NCI-H1092 (cell line): ENCODE measurements at places on chromosomes 11 and 22.

DNA sequence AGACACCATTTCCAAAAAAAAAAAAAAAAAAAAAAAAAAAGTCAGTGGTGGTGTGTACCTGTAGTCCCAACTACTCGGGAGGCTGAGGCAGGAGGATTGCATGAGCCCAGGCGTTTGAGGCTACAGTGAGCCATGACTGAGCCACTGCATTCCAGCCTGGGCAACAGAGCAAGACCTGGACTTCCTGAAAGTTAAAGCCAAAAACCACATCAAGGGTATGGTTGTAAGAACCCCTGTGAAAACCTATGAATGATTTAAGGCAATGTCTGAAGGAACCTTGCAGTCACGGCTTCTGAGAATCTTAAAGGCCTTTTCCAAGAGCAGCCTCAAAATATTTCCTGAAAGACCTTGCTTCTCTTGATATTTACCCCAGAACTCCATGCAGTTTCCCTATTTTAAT is 30.5 kb upstream of the MSANTD2 start:
- DNase-seq, result no peak

DNA sequence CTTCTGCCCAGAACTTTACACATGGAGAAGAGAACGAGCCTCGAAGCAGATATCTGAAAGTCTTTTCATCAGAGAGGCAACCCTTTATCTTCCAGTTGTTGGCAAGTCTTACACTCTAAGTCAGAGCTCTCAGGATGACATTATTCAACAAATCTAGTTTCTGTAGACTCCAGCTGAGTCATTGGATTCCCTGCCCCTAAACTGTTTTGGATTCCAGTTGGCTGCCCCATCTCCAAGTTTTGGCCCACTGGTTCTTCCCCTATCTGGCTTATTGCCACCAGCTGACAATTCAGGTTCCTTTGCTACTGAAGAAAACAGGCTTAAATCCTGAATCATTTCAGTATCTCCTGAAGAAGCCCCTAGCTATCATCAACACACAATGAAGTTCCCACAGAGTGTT is 14.2 kb downstream of the SAAL1 start:
- no peak for DNase-seq

DNA sequence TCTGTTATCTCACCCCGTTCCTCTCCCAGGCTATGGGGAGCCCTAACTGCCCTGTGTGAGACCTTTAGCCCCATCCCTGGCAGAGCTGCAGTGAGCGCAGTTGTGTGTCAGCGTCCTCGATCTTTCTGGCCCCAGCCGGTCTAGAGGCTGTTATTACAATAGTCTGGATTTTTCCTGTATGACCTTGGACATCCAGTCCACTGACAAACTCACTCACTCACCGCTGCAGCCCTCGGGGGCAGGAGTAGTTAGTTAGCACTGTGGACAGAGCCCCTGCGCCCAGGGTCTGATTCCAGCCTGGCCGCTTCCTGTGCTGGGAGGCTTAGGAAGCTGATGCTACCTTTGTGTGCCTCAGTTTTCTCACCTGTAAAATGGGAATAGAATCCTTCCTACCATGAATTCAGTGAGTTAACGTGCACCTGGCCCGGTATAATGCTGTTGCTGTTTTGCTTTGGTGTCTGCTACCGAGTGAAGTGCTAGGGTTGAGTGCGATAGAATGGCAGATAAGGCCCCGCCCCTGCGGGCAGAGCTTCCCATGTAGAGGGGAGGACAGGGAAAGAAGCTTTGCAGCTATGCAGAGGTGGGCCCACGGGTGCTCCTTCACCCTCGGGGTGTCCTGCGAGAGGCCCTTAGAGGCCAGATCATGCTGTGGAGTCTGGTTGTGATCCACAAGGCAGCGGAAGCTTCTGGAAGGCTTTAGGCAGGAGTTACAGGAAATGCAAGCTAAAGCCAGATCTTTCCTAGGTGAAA is 3.0 kb downstream of the LRP5 start:
- DNase-seq, result no peak

- DNase-seq, result no peak
Observed at GRCh38 chr11:102367364-102367763, 20.4 kb downstream of the BIRC2 start.

GRCh38 chr11:111523343-111523742 is 8.8 kb downstream of the HOATZ start:
- DNase-seq, result no peak

DNA sequence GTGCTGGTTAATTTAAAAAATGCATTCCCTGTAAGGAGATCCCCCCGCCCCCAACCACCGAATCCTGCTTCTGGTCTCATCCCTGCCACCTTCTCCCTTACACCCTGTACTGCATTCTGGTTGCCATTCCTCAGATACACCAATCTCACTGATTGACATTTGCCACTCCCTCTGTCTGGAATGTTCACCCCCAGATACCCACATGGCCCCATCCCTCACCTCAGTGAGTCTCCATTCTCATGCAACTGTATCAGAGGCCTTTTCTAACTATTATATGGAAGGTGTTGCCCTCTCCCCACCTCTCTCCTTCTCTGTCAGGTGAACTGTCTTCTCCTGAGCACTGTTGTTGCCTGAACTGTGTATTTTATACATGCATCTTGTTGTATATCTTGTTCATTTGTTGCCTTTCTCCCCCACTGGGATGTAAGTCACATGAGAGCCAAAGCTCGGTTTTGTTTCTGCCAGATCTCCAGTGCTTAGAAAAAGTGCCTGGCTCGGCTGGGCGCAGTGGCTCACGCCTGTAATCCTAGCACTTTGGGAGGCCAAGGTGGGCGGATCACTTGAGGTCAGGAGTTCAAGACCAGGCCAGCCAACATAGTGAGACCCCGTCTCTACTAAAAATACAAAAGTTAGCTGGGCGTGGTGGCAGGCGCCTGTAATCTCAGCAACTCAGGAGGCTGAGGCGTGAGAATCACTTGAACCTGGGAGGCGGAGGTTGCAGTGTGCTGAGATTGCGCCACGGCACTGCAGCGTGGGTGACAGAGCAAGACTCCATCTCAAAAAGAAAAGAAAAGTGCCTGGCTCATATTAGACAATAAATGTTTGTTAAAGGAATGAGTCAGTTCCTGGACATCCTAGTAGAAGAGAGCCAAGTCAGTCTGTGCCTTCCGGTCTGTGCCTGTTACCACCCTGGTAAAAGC is 61.0 kb downstream of the TNRC6B start:
- DNase-seq, result no peak

- no peak for DNase-seq
Observed at GRCh38 chr11:128201801-128202200, 385.6 kb downstream of the ETS1 start.

- DNase-seq, result no peak
Observed at GRCh38 chr22:46105494-46106278, 44.6 kb upstream of the PPARA start.

- no peak for DNase-seq
Observed at GRCh38 chr11:44363116-44363515, 53.2 kb upstream of the ALX4 start.

GRCh38 chr11:8271106-8271886 is 7.6 kb upstream of the LMO1 start:
- no peak for DNase-seq

GRCh38 chr22:49541693-49542230 is 285.9 kb downstream of the BRD1 start:
- no peak for DNase-seq

GRCh38 chr11:1156506-1157340 is 1.0 kb upstream of the MUC5AC start:
- DNase-seq, result no peak

DNA sequence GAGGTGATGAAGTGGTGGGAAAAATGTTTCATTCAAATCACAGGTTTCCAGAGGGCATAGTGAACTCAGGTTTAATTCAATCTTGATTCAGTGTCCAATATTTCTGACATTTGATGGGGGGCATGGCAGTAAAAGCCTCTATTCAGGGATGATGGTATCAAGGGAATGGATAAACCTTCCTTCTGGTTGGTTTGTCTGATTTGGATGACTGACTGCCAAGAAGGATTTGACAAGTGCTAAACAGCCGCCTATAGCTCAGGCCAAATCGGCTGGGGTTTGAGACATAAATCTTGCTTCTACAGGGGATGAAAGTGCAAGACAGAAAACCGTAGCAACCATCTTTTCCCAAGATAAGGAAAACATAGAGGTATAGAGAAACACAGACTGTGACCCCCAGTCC is 121.8 kb upstream of the C11orf87 start:
- no peak for DNase-seq

GRCh38 chr22:30201945-30202344 is 44.6 kb downstream of the LIF start:
- DNase-seq, result no peak

GRCh38 chr11:34432822-34433221 is 5.9 kb upstream of the CAT start:
- DNase-seq, result no peak

- DNase-seq, result no peak
Observed at GRCh38 chr11:35066030-35066429, 72.9 kb upstream of the CD44 start.

GRCh38 chr11:111569476-111569875 is 29.0 kb downstream of the LAYN start:
- DNase-seq, result no peak

- DNase-seq, result no peak
Observed at GRCh38 chr11:114883472-114883871, 205.1 kb downstream of the NXPE2 start.

- DNase-seq, result no peak
Observed at GRCh38 chr22:31952472-31952871, 8.1 kb downstream of the YWHAH start.

- DNase-seq, result no peak
Observed at GRCh38 chr11:40867991-40868632, 591.3 kb downstream of the LRRC4C start.

GRCh38 chr22:44344407-44344806 is 31.7 kb upstream of the SHISAL1 start:
- DNase-seq, result no peak
